ENCODE measurements at places on chromosomes 12 and 14.

DNA sequence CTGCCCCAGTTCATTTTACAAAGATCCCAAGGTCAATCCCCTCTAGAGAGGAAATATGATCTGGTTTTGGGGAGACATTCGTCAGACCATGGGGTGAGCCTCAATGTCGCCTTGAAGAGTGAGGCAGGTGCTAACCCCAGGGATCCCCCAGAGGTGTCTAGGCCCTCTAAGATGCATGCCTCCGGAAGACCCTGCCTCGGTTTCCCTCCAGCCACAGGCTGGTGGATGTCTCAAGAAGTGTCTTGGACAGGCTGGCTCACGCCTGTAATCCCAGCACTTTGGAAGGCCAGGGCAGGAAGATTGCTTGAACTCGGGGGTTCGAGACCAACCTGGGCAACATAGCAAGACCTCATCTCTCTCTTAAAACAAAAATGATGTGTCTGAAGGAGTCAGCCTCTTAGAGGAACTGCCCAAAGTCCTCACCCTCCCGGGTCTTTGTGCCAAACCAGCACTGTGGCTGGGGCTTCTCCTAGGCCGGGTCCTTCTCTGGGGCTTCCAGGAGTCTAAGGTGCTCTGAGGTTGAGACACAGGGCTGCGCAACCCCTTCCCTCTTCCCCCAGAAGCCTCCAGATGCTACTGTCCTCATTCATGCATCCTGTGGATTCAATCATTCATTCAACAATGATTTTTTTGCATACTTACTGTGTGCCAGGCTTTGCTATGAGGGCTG lies 24.7 kb upstream of the BEGAIN start:
- DNase-seq = no peak

GRCh38 chr12:3122841-3123678 lies 45.9 kb downstream of the TSPAN9 start:
- no peak for DNase-seq

- no peak for DNase-seq
Measured at GRCh38 chr14:61696753-61697318, 1.5 kb downstream of the HIF1A start.

DNA sequence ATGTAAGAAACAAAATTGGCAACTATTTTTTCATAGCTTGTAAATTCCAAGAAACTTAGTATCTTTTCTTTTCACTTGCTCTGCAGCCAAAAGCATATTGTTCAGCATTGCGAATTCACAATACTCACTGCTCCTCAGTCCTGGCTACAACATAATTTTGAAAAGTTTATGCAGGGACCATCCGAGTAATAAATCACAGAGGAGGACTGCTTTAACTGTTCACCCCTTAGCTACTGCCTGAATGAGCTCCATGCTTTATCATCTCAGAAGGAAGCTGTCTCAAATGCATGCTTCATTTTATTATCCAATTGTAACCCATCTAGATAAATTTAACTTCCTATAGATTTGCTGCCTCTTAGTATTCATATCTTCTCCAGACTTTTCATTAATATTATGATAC lies 827.8 kb downstream of the DIO2 start:
- no peak for DNase-seq

DNA sequence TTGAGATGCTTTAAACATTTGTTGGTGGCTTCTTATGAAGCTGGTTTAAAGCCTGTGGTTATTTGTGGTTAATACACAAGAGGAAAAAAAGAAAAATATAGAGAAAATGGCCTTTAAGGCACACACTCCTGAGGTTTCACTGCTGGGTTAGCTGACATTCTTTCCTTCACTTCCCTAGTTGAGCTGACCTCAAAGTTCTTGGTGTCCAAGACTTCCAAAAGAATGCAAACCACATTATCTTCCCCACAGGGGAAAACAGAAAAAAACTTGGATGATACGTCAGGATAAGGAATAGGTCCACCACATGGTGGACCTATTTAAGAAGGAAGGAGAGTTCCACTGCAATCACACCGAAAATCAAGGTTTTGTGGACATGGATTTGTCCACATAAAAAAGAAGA lies 94.3 kb downstream of the SLC25A21 start:
- DNase-seq = no peak

- no peak for DNase-seq
Measured at GRCh38 chr14:76331328-76332011, 44.5 kb upstream of the ESRRB start.

DNA sequence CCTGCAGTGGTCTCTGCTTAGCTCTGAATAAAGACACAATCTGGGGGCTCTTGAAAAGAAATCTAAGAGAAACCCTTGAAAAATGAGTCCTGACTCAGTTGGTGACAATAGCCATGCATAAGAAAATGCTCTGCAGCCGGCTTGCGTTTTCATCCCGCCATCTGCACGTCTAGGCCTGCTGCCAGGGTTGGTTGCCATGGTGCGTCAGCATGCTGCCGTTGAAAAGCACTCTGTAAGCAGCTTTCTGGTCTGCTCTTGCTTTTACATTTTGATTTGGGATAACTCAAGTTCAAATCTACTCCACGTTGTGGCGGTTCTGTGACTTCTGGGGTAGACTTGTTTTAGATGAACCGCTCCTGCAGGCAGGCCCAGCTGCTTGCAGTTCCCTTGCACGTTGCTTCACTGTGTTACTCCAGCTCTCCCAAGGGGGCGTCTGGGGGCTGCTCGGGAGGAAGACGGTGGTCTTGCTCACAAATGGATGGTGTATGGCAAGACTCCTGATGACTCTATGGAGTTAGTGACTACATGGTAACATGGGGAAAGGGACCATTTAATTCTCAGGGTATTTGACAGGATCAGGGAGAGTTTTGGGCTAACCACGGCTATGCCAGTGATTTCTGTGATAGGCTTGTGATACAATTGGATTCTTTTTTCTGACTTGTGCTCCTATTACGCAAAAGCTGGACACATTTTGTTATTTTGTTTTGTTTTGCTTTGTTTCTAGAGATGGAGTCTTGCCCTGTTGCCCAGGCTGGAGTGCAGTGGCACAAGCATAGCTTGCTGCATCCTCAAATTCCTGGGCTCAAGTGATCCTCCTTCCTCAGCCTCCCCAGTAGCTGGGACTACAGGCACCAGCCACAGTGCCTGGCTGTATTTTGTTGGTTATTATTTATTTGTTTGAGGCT lies 15.8 kb downstream of the WNT5B start:
- no peak for DNase-seq

GRCh38 chr12:94948232-94948810 lies 55.2 kb downstream of the NDUFA12 start:
- DNase-seq = no peak

DNA sequence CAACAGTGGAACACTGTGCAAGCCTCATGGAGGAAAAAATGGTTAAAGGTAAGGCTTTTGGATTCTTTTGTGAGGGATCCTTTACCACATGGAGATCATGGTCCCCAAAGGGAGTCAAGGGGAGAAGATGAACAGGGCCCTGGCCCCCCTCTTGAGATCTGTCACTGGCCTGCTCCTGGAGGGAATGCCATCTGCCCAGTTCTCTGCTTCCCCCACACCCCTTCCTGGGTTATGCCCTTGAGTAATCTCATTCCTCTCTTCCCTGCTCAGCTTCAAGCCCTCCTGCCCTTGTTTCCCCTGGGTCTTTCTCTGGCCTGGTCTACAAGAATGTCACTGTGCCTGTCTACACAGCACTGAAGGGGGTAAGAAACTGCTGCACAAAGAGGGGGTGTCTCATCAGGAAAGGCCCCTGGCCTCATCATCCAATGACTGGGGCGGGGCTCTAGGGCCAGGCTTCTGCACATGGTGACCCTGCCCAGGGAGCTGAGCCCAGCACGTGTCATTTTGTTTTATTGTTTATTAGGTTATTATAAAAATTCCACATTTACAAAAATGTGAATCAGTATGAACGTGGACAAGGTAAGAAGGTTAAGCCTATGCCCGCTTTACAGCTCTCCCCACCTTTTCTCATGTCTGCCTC lies 30.3 kb downstream of the PIGH start:
- no peak for DNase-seq

DNA sequence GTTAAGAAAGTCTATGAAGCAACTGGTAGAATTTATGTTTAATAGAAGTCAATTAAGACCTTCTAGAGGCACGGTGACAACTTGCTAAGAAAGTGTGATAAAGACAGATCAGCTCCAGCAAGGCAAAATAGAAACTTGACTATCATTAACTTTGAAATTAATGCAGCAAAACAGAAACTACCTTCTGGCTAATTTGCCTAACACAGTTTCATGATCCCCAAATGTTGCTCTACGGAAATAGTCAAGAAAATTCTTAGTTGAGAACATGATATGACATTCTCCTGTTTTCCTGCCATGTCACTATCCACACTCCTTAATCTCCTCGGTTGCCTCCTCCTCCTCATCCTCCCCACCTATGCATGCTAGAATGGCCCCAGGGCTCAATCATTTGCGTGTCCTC lies 4.2 kb downstream of the DENND5B start:
- DNase-seq = no peak

GRCh38 chr12:52517005-52517835 lies 3.0 kb downstream of the KRT5 start:
- DNase-seq = no peak

DNA sequence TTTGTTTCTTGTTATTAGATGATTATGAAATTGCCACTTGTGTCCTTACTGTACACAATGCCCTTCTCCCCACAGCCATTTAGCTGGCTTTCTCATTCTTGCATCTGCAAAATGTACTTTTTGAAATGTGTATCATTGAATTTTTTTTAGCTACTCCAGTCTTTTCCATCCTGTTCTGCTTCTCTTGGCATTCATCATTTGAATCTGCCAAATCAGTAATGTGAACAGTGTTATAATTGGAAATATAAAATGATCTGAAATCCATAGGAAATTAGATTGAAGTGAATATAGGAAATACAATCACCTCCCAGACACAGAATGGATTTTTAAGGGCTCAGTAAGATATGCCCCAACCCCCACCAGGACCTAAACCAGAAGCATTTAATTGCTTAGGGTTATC lies 253.4 kb downstream of the C12orf50 start:
- no peak for DNase-seq

GRCh38 chr12:56221232-56221756 lies 428 bp downstream of the RNF41 start:
- no peak for DNase-seq

DNA sequence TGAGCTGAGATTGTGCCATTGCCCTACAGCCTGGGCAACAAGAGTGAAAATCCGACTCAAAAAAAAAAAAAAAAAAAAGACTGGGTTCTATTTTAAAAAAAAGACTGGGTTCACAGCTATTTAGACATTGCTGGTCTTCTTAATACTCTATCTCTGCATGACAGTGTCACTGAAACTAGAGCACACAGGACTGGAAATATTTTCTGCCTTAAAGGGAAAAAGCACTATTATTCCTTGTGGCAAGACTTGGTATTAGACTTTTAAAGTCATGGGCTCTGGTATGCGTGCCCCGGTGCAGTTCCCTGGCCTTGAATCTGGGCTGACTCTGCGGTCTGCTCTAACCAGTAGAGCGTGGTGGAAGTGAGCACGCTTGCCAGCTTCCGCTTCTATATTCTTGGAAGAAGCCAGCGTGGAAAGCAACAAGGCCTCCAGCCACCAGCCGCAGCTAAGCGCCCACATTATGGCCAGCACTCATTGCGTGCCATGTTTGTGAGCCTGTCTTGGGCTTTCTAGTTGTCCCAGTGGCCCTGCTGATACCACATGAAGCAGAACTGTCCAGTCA lies 31.3 kb downstream of the PRKAB1 start:
- DNase-seq = no peak

DNA sequence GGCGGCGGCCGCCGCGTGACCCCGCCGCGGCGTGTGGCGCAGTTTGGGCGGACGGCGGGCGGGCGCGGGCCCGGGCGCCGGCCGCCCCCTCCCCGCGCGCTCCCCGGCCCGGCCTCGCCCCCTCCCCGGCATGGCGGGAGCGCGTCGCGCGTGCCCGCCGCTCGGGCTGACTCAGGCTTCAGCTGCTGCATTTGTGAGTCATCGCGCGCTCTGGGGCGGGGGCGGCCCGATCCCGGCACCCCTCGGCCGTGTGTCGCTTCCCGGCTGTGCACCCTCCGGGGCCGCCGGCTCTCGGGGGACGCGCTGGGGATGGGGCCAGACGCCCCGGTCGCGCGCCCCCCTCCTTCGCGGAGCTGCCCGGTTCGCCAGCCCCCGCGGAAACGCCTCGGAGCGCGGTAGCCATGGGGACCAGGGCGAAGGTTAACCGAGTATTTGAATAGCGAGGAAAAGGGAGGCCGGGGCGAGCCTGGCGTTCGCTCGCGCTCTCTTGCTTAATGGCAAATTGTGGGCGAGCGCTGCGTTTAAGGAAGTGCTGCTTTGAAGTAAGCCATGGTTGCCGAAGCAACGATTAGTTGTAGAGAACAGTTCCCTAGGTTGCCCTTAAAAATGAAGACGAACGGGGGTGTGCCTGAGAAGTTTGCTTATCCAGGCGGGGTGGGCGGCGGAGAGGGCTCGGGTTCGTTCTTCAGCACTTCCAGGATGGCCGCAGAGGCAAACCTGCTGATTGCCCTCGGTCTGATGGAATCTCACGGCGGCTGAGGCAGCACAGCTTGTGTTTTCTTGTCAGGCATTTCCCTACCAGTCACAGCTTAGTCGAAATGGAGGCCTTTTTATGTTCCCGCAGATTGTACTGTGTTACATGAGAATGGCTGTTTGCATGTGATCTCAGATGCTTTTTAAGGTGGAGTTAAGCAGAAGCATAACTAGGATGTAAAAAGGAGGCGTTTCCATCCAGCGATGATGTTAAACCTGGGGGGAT lies 896 bp downstream of the EIF5 start:
- peak; percentile 86 for DNase-seq

GRCh38 chr14:30297876-30298795 lies 260.8 kb upstream of the G2E3 start:
- DNase-seq = no peak

- DNase-seq = no peak
Measured at GRCh38 chr14:68143341-68143841, 323.8 kb downstream of the RAD51B start.

DNA sequence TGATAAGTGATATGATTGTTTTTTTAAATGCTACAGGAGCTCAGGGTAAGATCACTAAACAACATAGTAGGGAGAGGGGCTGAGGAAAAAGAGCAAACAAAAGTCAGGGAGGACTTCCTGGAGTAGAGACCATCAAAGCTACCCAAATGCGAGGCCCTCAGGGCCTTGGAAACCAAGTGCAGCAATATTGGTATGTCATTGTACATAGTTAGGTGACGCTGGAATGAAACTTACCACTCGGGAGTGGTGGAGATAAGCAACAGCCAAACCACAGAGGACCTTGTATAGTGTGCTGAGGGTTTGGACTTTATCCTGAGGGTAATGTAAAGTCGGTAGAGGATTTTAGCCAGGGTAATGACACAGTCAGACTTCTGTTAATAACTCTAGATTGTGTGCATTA lies 13.8 kb downstream of the KITLG start:
- DNase-seq = no peak

Data from activated naive CD4-positive, alpha-beta T cell treated with Interleukin-2 at 50 U/mL for 16 hours (primary cell).